ENCODE measurements at places on chromosomes 16 and 17.

DNA sequence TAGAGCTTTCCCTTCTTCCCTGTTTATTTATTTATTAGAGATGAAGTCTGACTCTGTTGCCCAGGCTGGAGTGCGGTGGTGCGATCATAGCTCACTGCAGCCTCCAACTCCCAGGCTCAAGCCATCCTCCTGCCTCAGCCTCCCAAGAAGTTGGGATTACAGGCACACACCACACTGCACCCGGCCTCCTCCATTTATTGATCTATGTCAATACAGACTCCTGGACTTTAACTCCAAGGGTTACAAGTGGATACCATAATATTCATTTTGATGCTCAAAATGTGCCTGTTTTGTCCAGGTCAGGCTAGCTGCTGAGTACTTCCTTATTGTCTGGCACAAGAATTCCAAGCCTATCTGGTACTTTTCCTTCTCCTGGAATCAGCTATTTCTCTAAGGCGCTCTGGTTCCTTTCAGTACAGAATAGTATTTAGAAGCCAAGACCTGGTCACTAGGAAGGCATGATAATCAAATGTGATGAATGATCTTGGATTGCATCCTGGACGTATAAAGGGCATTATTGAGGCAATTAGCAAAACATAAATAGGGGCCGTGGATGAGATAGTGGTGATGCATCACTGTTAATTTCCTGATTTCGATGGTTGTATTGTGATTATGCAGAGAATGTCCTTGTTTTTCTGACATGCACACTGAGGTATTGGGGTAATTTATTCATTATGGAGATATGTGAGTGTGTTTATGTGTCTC lies 21.7 kb downstream of the IL4R start:
- no peak for DNase-seq

DNA sequence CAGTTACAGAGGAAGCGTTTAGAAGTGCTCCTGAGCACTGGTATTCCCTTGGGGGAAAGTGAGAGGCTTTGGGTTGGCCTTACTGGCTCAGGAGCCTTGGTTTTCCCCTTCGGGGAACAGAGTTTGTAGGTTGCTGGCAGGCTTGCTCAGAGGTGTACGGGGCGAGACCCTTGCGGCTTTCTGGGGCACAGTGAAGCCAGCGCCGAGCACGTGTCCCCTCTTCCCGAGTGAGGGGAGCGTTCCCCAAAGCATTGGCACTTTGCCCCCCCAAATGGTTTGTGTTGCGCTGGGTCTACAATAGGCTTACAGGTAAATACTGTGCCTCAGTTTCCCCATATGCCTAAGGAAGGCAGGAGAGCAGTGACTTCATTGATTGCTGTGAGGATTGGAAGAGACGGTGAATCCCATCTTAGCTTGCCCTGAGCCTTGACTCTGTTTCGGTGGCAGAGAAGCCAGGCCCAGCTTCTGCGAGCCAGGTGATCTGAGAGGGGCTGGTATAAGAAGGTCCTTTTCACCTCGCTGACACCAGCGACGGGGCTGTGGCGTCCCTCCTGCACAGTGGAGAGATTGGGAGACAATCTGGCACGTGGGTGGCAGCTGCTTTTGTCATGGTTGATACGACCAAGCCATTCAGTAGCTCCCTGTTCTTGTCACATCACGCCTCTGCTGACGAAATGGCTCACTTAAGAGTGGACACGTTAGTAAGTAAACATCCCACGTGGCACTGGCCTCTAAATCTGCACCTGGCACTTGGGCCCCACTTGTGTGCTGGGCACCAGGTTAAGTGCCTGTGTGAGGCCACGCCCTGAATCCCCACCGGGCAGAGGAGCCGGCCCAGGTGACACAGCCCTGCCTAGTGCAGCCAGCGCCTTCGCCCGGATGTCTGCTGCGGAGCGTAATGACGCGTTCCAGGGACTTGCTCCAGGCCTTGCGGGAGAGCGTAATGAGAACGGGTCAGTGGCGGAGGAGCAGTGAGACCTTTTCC lies 55.0 kb downstream of the MEAK7 start:
- DNase-seq = no peak

DNA sequence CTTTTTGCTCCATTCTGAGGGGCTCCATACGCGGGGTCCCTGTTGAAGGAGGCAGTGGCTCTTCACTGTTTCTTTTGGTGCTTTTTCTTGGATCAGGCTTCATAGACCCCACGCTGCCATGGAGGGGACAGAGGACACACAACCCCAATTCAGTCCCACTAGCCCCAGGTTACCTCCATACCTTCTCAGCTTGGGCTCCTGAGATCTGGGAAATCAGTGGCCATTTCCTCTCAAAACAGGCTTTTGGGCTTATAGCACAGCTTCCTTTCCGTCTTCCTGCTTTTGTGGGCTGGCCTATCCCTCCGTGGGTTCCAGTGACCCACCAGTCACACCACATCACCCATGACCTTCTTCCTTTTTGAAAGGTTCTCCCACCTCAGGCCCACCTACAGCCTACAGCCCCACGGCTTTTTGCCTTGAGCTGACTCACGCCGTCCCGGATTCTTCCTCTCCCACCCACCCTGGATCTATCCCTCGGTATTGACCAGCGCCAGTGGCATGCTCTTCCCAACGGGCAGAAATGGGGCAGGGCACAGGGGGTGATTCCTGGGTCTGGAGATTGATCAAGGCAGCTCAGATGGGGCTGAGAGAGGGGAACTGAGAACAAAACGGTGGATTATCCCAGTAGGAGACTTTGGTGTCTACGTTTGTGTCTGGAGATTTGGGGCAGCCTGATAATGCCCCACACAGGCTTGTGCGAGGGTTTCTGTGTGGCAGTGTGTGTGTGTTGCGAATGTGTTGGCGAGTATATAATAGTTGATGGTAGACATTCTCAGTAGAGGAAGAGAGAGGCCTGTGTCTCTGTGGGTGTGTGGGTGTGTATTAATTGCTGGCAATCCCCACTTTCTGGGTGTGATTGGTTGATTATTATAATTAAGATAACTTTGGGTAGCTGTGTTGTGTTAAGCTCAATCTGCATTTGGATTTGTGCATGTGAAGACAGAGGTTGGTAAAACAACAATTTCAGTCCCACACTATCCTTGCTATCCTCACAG lies 3.8 kb downstream of the TBX21 start:
- DNase-seq = no peak

- no peak for DNase-seq
Measured at GRCh38 chr17:20994779-20995149, 48.0 kb downstream of the USP22 start.

DNA sequence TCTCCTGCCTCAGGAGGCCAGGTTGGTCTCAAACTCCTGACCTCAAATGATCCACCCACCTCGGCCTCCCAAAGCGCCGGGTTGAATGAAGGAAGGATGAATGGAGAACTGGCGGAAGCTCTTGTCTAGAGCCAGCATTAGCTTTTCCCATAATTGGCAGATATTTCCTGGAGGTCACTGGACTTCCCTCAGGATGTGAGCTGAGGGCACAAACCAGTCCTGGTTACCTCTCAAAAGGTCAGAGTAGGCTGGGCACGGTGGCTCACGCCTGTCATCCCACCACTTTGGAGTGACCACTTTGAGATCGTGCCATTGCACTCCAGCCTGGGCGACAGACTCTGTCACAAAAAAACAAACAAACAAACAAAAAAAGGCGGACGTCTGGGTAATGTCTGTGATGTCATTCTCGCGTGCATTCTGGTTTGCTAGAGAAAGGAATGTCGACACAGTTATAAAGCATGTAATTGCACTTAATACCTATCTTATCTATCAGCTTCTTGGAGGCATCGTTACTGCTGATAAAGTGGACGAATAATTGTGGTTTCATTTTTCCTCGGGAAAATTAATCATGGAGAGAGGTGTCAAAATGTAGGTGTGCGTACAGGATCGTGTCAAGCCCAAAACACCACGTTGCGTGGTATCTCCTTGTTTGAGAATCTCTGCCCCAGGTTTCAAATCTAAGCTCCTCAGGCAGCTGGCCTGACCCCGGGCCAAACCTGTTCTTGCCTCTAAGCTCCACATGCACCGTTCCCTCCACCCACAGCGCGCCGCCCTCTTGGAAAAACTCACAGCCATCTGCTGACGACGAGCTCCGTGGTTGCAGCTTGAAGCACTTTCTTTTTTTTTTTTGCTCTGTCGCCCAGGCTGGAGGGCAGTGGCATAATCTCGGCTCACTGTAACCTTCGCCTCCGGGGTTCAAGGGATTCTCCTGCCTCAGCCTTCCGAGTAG lies 6.4 kb upstream of the CRK start:
- no peak for DNase-seq

- no peak for DNase-seq
Measured at GRCh38 chr16:49773534-49774475, 82.1 kb downstream of the ZNF423 start.
